ENCODE measurements at places on chromosomes 2 and 18.
A peak's percentile ranks its signal among the peaks of the same experiment; 100 is the strongest.

DNA sequence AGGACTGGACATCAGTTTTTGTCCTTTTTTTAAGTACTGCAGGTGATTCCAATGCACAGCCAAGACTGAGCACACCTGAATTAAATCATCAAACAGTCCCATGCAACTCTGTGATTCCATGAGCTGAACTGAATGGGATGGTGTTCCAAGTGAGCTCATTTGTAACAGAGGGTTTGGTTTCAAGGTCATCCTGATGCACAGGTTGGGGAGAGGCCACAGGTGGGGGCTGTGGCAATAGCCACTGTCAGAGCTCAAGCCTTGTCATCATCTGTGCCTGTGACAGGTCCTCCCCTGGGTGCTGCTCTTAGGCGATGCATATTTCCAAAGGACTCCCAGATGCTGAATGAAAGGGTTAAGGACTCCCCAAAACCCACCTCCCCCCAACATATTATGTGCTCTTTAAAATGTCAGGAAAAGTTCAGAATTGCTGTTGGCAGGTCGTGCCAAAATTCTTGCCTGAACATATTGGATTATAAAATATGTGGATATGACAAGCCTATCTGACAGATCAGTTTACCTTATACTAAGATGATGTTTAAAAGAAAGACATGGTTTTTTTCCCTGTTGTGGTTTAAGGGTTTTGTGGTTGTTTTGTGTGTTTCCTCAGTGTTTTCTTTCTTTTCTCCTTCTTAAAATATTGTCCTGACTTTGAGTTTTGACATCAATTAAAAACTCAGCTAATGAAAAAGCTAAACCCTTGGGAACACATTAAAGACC is 263.5 kb upstream of the SIX2 start:
- H3K4me3 ChIP-seq: no peak overlapping the region
- no peaks in the 10 kb centered on the region for H3K27me3 ChIP-seq
- H3K4me1 ChIP-seq: peaks cover 4% of the 10 kb centered on the region
- DNase-seq: no peak
- no peak overlapping the region for H3K27ac ChIP-seq

DNA sequence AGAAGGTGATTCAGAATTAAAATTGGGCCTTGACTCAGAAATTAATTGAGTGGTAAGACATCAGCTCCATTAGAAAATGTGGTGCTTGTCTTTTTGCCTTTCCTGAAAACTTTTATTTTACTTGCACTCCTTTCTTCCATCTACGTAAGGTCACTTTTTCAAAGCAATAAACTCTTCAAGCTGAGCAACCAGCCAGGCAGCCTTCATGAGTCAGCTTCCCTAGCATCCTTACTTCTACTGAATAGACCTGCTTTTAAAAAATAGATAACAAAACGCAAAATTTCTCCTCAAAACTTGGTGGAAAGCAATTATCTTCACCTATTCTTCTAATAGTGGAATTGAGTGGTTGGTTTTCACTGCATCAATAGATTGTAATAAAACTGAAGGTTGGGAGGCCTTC is 504.2 kb downstream of the ARHGAP15 start:
- DNase-seq: no peak
- no peaks in the 10 kb centered on the region for H3K27me3 ChIP-seq
- peaks cover 1% of the 10 kb centered on the region for H3K4me1 ChIP-seq
- H3K27ac ChIP-seq: no peak overlapping the region
- no peak overlapping the region for H3K4me3 ChIP-seq
- peaks cover 2% of the 10 kb centered on the region for H3K36me3 ChIP-seq

DNA sequence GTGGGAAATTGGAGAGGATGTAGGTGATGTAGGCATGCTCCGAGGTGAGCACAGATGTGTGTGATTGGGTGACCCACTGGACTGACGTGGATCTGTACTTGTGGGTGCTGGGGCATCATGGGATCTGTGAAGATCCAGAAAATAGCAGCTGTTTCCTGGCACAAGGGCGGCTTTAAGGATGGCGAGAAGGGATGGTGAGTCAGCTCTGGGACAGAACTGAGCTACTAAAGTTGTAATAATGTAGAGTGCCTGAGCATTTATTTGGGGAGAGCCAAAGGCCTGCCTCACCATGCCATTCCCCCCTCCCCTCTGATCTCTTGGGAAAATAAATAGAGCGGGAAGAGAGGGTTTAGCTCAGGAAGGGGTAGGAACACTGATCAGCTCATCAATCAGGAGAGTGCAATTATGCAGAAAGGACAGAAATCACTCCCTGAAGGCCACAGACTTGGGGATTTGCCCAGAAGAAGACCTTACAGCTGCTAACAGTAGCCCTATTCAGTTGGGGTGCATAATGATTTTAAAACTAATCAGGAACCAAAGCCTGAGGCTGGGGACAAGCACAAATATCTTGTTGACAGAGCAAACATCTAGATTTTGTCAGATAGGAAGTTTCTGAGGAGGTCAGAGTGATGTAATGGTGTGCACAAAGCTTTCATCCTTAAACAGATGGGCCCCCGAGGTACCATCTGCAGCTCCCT is 30.3 kb downstream of the TANC1 start:
- no peak for DNase-seq
- peak overlapping the region; percentile 65 for H3K27ac ChIP-seq
- no peaks in the 10 kb centered on the region for H3K36me3 ChIP-seq
- H3K27me3 ChIP-seq: no peaks in the 10 kb centered on the region
- no peak overlapping the region for H3K4me3 ChIP-seq

GRCh38 chr18:24491927-24492834 is 31.7 kb downstream of the HRH4 start:
- no peaks in the 10 kb centered on the region for H3K4me1 ChIP-seq
- H3K27me3 ChIP-seq: no peaks in the 10 kb centered on the region
- no peaks in the 10 kb centered on the region for H3K36me3 ChIP-seq
- DNase-seq: no peak
- no peak overlapping the region for H3K4me3 ChIP-seq

GRCh38 chr2:147855977-147856376 is 11.1 kb downstream of the ACVR2A start:
- no peaks in the 10 kb centered on the region for H3K4me1 ChIP-seq
- no peaks in the 10 kb centered on the region for H3K36me3 ChIP-seq

- H3K4me3 ChIP-seq: no peak overlapping the region
- H3K27ac ChIP-seq: no peak overlapping the region
- H3K4me1 ChIP-seq: no peaks in the 10 kb centered on the region
- H3K27me3 ChIP-seq: no peaks in the 10 kb centered on the region
- no peak for DNase-seq
- no peaks in the 10 kb centered on the region for H3K36me3 ChIP-seq
These were observed 23.6 kb upstream of the RAB1A start for GRCh38 chr2:65153515-65153914.

GRCh38 chr18:70636991-70637390 is 348.1 kb downstream of the SOCS6 start:
- H3K36me3 ChIP-seq: no peaks in the 10 kb centered on the region
- no peaks in the 10 kb centered on the region for H3K27me3 ChIP-seq
- H3K4me1 ChIP-seq: no peaks in the 10 kb centered on the region
- no peak for DNase-seq
- H3K27ac ChIP-seq: no peak overlapping the region
- no peak overlapping the region for H3K4me3 ChIP-seq

GRCh38 chr2:241074065-241074818 is 27.8 kb downstream of the MTERF4 start:
- H3K4me1 ChIP-seq: no peaks in the 10 kb centered on the region
- H3K27me3 ChIP-seq: no peaks in the 10 kb centered on the region
- H3K27ac ChIP-seq: no peak overlapping the region
- DNase-seq: no peak
- no peak overlapping the region for H3K4me3 ChIP-seq
